ENCODE measurements at places on chromosomes 3 and 15.

- DNase-seq, result no peak
Measured at GRCh38 chr3:49747792-49748480, 24.2 kb upstream of the GMPPB start.

DNA sequence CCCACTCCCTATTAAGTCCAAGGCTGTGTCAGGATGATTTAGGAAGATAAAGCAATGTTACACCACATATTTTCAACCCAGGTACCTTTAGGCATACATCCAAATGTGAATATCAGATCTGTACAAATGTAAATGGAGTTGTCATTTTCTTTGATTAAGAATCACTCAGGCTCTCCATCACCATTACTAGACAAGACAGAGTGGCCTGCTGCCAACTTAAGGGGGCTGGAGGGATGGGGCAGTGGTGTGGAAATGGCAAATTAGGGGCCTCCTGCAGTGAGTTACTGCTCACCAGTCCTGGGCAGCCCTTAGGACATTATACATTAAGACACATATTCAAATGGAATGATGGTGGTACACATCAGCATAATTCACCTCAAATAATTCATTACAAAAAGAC is 211.0 kb downstream of the TNIK start:
- DNase-seq, result no peak

GRCh38 chr3:159788291-159788690 is 200.3 kb upstream of the IL12A start:
- DNase-seq, result no peak

- peak; percentile 48 for DNase-seq
Measured at GRCh38 chr15:24878153-24878552, 76.6 kb upstream of the SNRPN start.

DNA sequence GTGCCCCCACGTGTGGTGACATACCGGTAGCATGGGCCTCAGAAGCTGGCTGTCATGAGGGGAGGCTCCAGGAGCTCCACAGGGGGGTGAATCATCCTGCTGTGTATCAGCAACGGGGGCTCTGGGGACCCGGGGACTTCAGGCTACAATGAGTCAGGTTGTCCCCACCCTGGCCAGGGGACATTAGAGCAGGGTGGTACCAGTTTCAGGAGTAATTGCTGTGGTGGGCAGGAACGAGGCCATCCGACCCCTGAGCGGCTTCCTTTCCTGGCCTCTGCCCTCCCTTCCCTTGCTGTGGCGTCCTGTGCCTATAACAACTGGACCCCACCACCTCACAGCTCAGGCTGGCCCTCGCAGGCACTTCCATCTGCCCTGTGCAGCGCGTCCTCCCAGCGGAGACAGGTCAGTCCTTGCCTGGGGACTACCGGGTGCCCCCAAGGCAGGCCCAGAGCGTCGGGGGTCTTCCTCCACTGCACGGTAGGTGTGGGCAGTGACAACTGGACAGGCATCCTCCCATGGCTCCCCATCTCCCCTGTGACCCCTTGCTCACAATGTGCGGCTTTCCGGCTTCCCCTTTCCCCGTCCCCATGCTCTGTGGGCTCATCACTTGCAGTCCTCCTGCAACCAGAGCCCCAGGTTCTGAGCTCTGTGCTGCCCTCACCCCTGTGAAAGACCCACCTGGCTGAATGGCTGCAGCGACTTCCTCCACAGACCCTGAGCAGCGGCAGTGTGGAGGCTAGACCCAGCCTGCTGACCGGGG is 57.0 kb downstream of the KLF15 start:
- DNase-seq, result no peak

DNA sequence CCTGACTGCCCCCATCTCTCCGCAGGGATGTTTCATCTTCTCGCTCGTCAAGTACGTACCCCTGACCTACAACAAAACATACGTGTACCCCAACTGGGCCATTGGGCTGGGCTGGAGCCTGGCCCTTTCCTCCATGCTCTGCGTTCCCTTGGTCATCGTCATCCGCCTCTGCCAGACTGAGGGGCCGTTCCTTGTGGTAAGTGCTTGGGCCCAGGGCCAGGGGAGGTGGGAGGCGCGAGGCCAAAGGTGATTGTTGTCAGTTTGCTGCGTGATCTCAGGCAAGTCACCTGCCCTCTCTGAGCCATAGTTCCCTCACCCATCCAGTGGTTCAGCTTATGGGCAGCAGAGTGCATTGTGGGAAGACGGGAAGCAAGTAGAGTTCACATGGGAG is 58.5 kb downstream of the GRIP2 start:
- DNase-seq, result peak; percentile 26

DNA sequence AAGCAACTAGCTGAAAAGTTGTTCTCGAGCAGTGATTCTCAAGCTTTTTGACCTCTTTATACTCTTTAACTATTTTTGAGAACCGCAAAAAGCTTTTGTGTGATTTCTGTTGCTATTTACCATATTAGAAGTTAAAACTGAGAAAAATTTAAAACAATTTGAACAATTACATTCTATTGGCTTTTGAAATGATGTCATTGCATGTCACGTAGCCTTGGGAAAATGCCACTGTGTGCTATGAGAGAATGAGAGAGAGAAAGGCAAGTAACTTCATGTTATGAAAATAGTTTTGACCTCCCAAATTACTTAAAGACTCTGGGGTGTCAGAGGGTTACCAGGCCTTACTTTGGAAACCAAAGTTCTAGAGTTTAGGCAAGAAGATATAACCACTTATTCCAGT is 8.0 kb downstream of the USP13 start:
- no peak for DNase-seq

- no peak for DNase-seq
Measured at GRCh38 chr3:8001712-8002111, 499.9 kb upstream of the LMCD1 start.

- DNase-seq, result no peak
Measured at GRCh38 chr3:50381383-50381782, 22.1 kb upstream of the TMEM115 start.

- no peak for DNase-seq
Measured at GRCh38 chr3:132654190-132654589, 5.4 kb downstream of the ACAD11 start.

GRCh38 chr3:116886202-116886893 is 176.8 kb downstream of the TUSC7 start:
- DNase-seq, result no peak

DNA sequence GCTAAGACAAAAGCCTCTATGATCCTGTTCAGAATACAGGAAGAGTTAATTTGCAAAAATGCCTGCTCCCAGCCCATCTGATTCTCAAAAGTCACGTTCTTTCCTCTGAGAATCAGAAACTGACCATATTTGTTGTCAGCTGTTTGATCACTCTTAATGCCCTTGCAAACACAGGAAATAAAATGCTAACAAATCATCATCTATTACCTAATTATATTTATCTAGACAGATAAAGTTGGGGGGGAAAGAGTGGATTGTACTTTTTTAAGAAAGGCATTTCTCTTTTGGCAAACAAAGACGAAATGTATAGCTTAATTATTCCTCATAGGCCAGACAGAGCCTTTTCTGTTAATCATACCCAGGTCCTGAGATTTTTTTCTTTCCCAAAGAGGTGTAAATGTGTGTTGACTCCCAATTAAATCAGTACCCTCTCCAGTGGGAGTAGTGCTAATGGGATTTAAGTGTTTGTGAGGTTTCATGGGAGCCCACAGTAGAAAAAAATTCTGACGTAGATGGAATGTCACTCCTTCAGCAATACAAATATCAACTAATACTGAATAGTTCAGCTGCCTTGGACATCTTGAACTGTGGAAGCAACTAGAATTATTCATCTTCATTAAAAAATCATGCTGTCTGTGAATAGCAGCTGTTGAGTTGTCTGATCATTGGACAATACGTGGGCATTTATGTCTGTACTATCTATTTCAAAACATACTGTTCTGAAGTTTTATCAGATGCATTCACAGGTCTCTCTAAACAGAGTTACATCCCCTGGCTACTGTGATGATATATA is 22.5 kb upstream of the BNIP2 start:
- no peak for DNase-seq

GRCh38 chr15:86433983-86434382 is 354.3 kb downstream of the AGBL1 start:
- DNase-seq, result no peak

DNA sequence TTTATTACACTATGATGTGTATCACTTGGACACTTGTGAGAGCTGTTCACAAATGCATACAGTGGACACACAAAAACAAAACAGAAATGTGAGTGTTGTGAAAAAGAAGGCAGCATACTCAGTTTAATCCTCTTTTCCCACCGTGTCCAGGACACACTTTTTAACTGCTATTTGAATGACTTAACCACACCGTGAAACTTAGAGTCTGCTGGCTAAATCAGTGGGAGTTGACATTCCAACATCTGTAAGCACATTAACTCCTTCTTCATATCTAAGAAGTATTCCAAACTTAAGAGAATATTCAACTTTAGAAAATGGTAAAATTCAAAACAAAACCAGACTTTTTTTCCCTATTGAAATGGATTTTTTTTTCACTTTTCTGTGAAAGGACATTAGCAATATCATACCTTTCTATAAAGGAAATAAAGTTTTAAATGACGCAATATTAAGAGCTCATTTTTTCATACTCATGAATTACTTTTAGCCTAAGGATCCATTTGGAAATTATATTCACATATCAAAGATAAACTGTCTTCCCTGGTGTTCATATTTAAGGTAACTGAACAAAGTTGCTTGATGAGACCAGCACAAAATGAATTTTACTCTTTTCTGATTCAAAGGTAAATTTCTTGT is 316.6 kb downstream of the RBMS3 start:
- DNase-seq, result no peak

DNA sequence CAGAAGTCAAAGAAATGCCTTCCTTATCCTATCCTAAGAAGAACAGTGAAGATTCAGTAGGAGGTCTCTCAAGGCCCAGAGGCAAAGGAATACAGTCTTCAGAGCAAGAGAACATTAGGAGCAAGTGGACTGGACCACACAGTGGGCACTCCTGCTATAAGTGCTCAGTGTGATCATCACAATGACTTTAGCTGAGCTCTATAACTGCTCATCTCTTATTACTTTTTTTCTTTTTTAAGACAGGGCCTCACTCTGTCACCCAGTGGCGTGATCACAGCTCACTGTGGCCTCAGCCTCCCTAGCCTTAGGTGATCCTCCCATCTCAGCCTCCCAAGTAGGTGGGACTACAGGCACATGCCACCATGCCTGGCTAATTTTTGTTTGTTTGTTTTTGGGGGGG is 48.1 kb downstream of the COL8A1 start:
- DNase-seq, result no peak

GRCh38 chr3:179482857-179483256 is 31.6 kb upstream of the GNB4 start:
- no peak for DNase-seq

- DNase-seq, result no peak
Measured at GRCh38 chr15:95018888-95019545, 787.7 kb downstream of the MCTP2 start.

GRCh38 chr3:115081444-115081843 is 65.6 kb downstream of the ZBTB20 start:
- DNase-seq, result no peak

GRCh38 chr3:152874896-152875749 is 40.2 kb downstream of the P2RY1 start:
- no peak for DNase-seq

GRCh38 chr3:93923006-93923405 is 50.7 kb downstream of the PROS1 start:
- DNase-seq, result no peak

- no peak for DNase-seq
Measured at GRCh38 chr15:59330649-59331048, 42.0 kb downstream of the MYO1E start.

GRCh38 chr3:189096092-189096491 is 75.7 kb upstream of the TPRG1 start:
- DNase-seq, result no peak

DNA sequence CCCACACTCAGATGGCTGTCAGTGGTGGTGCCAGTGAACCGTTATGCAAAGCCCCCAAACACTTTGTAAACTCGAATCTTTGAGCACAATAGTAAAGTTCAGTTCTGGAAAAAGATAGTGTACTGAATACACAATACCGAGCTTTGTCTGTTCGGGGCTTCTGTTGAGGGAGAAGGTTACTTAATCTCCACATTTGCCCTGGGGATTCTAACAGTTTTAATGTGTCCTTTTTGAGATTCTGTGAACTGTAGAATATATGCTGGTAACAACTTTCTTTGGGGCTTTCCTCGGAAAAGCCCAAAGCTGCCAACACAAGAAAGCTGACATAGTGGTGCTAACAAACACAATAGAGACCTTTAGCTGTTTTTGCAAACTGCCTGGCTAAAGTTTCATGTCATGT is 686.5 kb downstream of the ROBO1 start:
- DNase-seq, result no peak

- DNase-seq, result no peak
Measured at GRCh38 chr15:85646538-85647091, 148.1 kb downstream of the KLHL25 start.

- DNase-seq, result no peak
Measured at GRCh38 chr3:30646181-30646876, 39.9 kb downstream of the TGFBR2 start.

DNA sequence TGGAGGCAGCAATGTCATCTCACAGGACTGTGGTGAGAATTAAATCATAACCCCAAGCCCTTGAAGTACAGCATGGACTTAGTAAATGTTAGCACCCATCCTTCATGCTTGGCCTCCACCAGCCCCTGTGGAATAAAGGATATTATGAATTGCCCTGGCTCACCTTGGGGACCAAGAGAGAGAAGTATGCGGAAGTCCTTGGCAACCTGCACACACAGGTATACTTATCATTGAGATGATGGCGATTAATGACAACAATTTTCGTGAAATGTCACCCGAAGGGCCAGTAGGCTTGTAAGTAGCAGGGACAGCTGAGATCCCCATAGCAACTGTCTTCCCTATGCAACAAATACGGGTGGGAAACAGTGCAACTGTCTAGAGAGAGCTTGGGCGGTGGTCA is 102.0 kb downstream of the FAM43A start:
- no peak for DNase-seq

- DNase-seq, result no peak
Measured at GRCh38 chr15:56019060-56019793, 25.8 kb upstream of the NEDD4 start.

- no peak for DNase-seq
Measured at GRCh38 chr15:85760049-85760448, 34.7 kb downstream of the KLHL25 start.

DNA sequence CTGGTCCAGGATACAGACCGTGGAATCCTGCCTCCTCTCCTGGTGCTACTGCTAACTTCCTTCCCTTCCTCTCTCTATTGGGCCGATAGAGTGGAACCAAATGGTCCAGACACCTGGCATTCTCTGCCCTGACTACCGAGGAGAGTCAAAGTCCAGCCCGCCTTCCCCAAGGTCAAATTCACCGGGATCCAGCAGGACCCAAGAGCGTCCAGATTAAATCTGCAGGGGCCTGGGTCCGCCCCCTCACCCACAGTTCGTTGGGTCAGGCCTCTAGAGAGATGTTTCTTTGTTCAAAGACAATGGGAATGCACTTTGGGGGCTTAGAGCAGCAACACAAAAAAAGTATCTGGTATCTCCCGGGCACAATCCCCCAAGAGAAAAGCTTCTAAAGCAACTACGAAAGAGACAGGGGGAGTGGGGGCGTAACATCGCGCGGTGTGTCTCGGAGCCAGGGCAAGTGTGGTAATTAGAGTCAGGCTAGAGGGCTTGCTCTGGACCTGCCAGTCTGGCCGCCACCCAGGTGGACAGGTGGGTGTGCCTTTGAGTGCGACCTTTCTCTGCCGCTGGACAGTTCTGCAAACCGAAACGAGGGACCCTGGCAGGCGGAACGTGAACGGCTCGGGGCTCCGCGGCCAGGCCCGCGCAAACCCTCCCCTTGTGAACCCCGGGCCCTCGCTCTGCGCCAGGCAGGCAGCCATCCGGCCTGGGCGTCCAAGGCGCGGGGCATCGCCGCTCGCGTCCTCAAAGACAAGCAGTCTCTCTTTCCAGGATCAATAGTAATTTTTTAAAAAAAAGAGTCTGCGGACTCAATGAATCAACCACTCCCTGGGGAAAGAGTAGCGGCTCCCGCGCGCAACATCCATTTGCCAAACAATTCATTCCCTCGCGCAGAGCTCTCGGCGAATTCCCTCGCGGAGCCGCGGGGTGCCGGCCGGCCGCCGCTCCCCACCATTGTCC is 806 bp downstream of the KLHL25 start:
- DNase-seq, result peak; percentile 64

All from lower lobe of right lung (tissue), 2 donors.